Natural killer cell (primary cell): ENCODE measurements at places on chromosomes 11 and 22. TPM values are rescaled to one million over a fixed set of nuclear protein-coding genes. Genes with fewer than 3 reads are reported as not detected.
A peak's percentile ranks its signal among the peaks of the same experiment; 100 is the strongest.

DNA sequence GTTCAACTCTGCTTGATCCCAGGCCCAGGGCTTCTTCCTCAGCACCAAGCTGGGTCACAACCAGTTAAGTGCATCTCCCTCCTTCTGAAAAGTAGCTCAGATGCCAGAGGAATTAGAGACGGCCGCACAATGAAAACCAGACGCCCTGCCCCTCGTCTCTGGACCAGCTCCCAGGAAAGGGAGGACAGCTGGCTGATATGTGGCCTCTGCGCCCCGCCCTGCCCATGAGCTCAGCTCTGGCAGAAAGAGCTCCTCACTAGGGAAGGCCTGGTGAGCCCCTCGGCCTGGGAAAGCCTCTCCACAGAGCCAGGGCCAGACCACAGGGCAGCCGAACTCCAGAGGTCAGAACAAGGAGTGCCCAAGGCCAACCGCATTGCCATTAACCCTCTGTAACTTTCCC is 18.1 kb upstream of the SCGB1A1 start:
- DNase-seq: no peak

DNA sequence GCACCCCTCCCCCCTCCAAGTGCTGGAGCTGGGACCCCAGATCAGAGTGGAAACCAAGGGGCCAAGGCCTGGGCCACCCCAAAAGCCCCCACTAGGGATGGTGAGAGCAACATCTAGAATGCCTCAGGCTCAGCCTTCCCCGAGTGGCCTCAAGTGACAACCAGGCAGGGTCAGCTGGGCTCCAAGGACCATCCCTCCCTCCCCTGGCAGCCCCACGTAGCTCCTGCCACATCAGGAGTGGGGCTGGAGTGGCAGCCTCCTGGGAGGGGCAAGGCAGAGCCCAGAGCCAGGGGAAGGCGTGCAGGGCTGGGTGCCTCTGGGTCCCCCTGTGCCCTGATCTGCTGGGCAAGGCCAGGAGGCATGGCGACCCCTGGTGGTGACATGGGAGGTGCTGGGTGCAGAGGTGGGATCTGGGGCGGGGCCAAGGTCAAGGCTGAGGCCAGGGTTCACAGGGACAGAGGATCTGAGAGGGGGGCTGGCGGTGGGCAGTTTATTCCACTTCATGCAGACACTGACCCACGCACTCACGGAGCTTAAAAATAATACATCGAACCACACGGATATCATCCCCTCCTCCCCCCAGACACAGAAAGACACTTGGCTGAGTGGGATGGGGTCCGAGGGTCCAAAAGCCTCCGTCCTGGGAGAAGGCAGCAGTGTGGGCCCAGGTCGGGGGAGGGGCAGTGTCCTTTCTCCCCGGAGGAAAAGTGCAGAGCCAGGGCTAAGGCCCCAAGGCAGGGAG is 15.8 kb upstream of the EHD1 start:
- DNase-seq: peak; percentile 95

Gene CAT
- total RNA-seq: 36.3 TPM

Gene NRGN
- 11.1 TPM for total RNA-seq
